Activated naive CD4-positive, alpha-beta T cell (primary cell): ENCODE measurements at places on chromosomes 13 and 19.

DNA sequence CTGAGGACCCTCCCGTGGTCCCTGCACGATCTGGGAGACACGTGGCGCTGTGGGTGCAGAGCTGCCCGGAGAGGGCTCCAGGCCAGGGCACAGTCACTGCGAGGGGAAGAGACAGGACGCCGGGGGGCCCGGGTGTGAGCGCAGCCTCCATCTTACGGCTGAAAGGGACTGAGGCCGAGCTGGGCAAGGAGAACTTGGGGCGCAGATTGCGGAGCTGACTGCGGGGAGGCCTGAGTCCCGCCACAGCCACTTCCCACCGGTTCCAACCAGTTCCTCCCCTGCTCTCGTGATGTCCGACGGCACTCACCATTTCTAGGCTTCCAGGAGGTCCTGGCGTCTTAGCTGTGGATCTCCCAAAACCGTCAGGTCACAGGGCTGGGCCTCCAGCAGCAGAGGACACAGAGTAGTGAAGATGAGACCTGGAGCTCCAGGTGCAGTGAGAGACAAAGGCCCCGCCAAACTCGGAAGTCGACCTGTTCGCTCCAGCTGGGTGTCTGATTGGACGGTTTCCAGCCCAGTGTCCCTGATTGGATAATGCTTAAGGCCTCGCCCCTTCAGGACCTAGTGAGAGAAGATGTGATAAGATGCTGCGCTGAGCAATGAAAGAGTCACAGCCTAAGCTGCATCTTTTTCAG is 4.8 kb upstream of the ZNF253 start:
- no peak for DNase-seq

DNA sequence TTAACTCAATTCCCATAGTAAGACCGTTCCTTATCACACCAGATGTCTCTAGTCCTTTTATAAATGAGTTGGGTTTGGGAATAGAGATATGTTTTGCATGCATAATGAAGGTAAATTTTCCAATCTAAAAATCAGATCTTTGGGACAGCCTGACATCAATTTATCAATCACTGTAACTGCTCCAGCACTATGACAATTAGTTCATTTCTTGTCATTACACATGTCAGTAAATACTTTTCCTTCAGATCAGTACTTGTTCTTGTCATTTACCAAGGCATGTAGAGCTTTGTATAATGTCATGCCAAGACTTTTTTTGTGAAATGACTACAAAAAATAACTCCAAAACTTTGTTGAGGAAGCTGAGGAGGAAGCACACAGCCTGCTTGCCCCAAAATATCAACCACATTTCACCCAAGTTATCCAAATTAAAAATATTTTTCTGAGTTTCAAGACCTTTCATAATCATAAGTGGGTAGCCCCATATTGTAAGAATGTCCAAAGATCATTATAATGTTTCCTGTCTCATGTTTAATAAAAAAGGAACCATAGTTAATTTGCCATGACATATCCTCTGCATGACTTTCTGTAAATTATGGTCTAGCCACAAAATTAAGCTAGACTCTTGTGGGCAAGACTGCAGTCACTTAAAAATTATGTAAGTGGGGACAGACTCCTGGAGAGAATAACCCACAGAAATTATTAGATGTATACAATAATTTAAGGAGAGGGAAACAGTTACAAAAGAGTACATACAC is 586.8 kb downstream of the TBC1D4 start:
- DNase-seq, result no peak

GRCh38 chr13:91934354-91934753 is 535.9 kb downstream of the GPC5 start:
- DNase-seq, result no peak

DNA sequence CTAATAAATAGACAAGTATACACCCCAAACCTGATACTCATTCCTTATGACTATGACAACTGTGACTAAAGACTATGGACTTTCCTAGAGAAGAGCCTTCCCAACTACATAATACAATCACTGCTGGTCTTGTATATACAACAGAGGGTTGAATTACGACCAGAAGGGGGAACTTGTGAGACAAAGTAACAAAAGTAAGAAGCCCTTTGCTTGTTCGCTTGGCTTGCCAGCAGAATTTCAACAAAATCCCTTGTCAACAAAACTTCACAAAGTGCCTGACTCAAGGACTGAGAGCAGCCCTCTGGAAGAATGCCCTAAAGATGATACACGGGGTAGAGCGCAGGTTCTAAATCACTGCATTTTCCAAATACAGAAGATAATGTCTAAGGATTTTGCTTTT is 99.4 kb downstream of the WASF3 start:
- DNase-seq, result no peak

GRCh38 chr19:30718707-30719106 is 346.5 kb downstream of the ZNF536 start:
- no peak for DNase-seq
